ENCODE measurements at places on chromosomes 16 and 17.
A peak's percentile ranks its signal among the peaks of the same experiment; 100 is the strongest.

DNA sequence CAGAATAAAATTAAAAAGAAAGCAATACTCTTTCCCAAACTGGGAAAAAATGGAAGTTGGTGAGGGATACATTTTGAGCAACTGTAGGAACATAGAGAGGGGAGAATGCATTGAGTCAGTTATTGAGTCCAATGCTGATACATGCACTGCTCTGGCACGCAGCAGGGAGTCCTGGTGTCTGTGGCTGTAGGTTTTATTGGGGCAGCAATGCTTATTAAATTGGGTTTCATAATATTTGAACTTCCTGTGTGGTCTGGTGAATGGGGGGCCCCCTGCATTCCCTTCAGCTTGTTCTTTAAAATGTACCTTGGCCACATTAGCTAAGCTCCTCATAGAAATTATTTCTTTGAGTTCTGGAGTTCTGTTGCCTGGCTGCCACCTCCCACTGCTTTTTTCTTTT is 125.2 kb upstream of the ELAC2 start:
- H3K36me3 ChIP-seq, result no peaks in the 10 kb centered on the region
- no peaks in the 10 kb centered on the region for H3K27me3 ChIP-seq
- H3K4me3 ChIP-seq, result no peak overlapping the region
- H3K27ac ChIP-seq, result no peak overlapping the region
- no peaks in the 10 kb centered on the region for H3K4me1 ChIP-seq

- no peaks in the 10 kb centered on the region for H3K4me1 ChIP-seq
- DNase-seq, result no peak
- H3K36me3 ChIP-seq, result no peaks in the 10 kb centered on the region
- no peak overlapping the region for H3K27ac ChIP-seq
- no peak overlapping the region for H3K4me3 ChIP-seq
Observed at GRCh38 chr17:75512926-75513640, 2.3 kb downstream of the CASKIN2 start.

- H3K36me3 ChIP-seq, result no peaks in the 10 kb centered on the region
- no peak for DNase-seq
- H3K4me3 ChIP-seq, result peak overlapping the region; percentile 91
- no peaks in the 10 kb centered on the region for H3K27me3 ChIP-seq
Observed at GRCh38 chr16:69762814-69763598, 874 bp downstream of the WWP2 start.

- no peaks in the 10 kb centered on the region for H3K36me3 ChIP-seq
- no peaks in the 10 kb centered on the region for H3K27me3 ChIP-seq
- no peaks in the 10 kb centered on the region for H3K4me1 ChIP-seq
- H3K27ac ChIP-seq, result no peak overlapping the region
- no peak for DNase-seq
Observed at GRCh38 chr16:88527186-88527936, 42.8 kb upstream of the ZC3H18 start.

DNA sequence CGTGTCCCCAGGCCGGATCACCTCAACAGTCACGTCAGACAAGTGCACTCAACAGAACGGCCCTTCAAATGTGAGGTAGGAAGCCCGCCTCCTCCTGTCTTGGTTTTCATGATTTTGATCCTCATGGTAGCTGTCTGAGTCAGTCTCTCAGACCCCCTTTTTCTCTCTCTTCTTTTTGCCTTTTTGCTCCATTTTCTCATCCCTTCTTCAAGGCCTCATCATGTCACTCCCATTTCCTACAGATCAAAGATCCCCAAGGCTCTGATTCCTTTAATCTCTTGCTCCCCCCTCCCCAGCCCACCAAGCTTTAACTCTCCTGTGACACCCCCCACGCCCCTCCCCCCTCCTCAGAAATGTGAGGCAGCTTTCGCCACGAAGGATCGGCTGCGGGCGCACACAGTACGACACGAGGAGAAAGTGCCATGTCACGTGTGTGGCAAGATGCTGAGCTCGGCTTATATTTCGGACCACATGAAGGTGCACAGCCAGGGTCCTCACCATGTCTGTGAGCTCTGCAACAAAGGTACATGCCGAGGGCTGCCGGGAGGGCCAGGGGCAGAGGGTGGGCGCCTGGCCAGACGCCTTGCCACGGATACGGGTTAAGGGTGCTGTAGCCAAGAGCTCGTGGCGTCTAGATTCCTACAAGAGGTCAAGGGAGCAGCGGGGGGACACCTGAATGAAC is 2.0 kb downstream of the MAZ start:
- H3K4me1 ChIP-seq, result peaks cover 5% of the 10 kb centered on the region
- DNase-seq, result no peak
- H3K36me3 ChIP-seq, result no peaks in the 10 kb centered on the region
- H3K4me3 ChIP-seq, result peak overlapping the region; percentile 40
- no peaks in the 10 kb centered on the region for H3K27me3 ChIP-seq

- H3K36me3 ChIP-seq, result no peaks in the 10 kb centered on the region
- DNase-seq, result no peak
- no peak overlapping the region for H3K27ac ChIP-seq
- no peak overlapping the region for H3K4me3 ChIP-seq
Observed at GRCh38 chr17:51230306-51230705, 29.5 kb downstream of the MBTD1 start.

- no peaks in the 10 kb centered on the region for H3K4me1 ChIP-seq
- no peak overlapping the region for H3K4me3 ChIP-seq
- no peak for DNase-seq
- H3K27me3 ChIP-seq, result no peaks in the 10 kb centered on the region
Observed at GRCh38 chr17:58334256-58334655, 5.7 kb upstream of the TSPOAP1 start.

GRCh38 chr17:66413559-66414520 is 111.4 kb downstream of the PRKCA start:
- H3K27ac ChIP-seq, result no peak overlapping the region
- H3K4me3 ChIP-seq, result no peak overlapping the region
- DNase-seq, result no peak
- H3K27me3 ChIP-seq, result no peaks in the 10 kb centered on the region

GRCh38 chr17:79005063-79005861 is 4.3 kb downstream of the CANT1 start:
- H3K27ac ChIP-seq, result no peak overlapping the region
- no peak overlapping the region for H3K4me3 ChIP-seq
- H3K27me3 ChIP-seq, result no peaks in the 10 kb centered on the region
- DNase-seq, result peak; percentile 45

GRCh38 chr16:56183266-56183665 is 8.0 kb upstream of the GNAO1 start:
- H3K36me3 ChIP-seq, result no peaks in the 10 kb centered on the region
- H3K4me3 ChIP-seq, result no peak overlapping the region
- no peak for DNase-seq

DNA sequence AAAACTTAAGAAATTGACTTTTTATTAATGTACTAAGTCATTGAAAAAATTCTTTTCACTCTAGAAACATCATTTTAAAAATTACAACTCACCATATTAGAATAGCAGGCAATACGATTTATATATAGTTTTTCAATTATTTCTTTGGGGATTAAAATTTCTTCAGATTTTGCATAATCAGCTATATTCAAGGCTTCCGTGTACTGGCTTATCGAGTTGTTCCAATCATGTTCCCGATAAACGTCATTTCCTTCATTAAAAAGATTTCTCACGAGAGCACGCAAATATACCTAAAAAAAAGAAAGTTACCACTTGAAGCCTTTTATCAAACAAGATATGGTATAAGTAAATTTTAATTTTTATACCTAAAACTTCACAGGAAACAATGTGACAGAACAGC is 18.0 kb downstream of the ZC3H7A start:
- H3K27me3 ChIP-seq, result no peaks in the 10 kb centered on the region
- no peak overlapping the region for H3K4me3 ChIP-seq
- no peaks in the 10 kb centered on the region for H3K4me1 ChIP-seq
- no peak for DNase-seq
- H3K27ac ChIP-seq, result no peak overlapping the region
- H3K36me3 ChIP-seq, result peaks cover 52% of the 10 kb centered on the region

DNA sequence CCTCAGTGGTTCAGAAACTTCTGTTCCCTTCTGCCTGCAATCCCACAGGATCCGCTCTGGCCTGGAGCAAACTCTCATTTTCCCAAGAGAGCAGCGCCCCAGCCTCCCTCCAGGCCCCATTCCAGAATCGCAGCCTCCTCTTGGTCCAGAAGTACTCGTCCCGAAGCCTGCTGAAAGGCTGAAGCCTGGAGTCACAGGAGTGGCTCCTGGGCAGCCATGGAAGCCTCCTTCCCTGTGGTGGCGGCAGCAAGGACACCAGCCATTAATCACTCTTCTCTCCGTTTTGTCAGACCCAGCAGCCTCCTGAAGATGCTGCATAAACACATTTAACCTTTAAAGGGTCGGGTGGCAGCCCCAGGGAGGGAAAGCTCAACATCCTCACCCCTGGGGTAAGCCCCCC is 66.9 kb upstream of the TNRC6C start:
- DNase-seq, result no peak
- H3K36me3 ChIP-seq, result no peaks in the 10 kb centered on the region
- no peaks in the 10 kb centered on the region for H3K4me1 ChIP-seq
- H3K27me3 ChIP-seq, result no peaks in the 10 kb centered on the region

DNA sequence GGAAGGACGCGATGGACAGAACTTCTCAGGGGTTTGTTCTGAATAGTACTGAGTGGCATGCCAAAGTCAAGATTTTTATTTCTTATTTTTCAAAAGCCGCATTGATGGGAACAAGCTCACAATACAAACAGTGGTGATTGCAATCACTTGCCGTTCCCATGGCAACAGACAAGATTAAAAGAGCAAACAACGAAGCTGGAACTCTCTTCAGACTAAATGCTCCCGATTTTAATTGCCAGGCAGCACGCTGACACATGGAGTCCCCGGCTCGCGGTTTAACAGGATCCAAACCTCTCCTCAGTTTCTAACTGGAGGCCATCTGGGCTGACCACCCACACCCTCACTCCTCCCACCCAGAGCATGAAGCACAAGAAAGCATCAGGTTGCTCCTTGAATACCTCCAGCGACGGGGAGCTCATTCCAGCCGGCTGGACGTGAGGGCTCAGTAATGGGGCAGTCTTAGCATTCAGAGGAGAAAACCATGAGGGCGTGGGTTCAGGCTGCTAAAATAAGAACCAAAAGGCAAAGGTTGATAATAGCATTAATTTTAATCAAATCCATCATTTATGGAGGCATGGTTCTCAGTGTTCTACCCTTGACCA is 41.5 kb downstream of the AIPL1 start:
- peaks cover 6% of the 10 kb centered on the region for H3K27me3 ChIP-seq
- no peaks in the 10 kb centered on the region for H3K4me1 ChIP-seq
- no peak overlapping the region for H3K27ac ChIP-seq
- H3K4me3 ChIP-seq, result no peak overlapping the region

GRCh38 chr17:58310511-58311428 is 17.8 kb downstream of the TSPOAP1 start:
- DNase-seq, result peak; percentile 42
- H3K4me3 ChIP-seq, result no peak overlapping the region
- no peaks in the 10 kb centered on the region for H3K36me3 ChIP-seq
- H3K4me1 ChIP-seq, result no peaks in the 10 kb centered on the region
- H3K27me3 ChIP-seq, result no peaks in the 10 kb centered on the region

DNA sequence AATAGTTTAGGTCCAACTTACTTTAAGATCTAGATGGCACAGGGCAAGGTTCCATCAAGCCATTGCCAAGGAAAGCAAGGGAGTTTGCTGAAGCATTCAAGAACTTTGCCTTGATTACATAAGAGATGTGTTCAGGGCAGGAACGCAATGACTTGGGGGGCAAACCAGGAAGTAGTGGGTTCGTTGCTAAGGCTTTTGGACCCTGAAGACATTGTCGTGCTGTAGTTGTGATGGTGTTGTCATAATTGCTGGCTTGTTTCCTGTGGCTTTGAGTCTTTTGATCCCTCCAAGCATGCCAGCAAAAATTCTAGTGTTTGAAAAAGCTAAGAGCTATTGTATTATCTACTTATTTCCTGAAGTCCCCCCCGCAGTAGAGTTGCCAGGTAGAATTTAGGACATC is 70.7 kb upstream of the HNF1B start:
- H3K36me3 ChIP-seq, result no peaks in the 10 kb centered on the region
- no peak overlapping the region for H3K27ac ChIP-seq
- H3K4me3 ChIP-seq, result no peak overlapping the region
- H3K4me1 ChIP-seq, result no peaks in the 10 kb centered on the region
- DNase-seq, result no peak

- H3K36me3 ChIP-seq, result no peaks in the 10 kb centered on the region
- no peaks in the 10 kb centered on the region for H3K27me3 ChIP-seq
- no peak for DNase-seq
- H3K27ac ChIP-seq, result no peak overlapping the region
Observed at GRCh38 chr16:24499193-24499814, 40.1 kb upstream of the RBBP6 start.

GRCh38 chr17:38728290-38728831 is 1.8 kb upstream of the CISD3 start:
- H3K27ac ChIP-seq, result no peak overlapping the region
- H3K27me3 ChIP-seq, result no peaks in the 10 kb centered on the region
- no peak for DNase-seq
- H3K4me1 ChIP-seq, result peaks cover 5% of the 10 kb centered on the region
- H3K36me3 ChIP-seq, result peaks cover 2% of the 10 kb centered on the region
- H3K4me3 ChIP-seq, result no peak overlapping the region

- no peaks in the 10 kb centered on the region for H3K27me3 ChIP-seq
- no peak overlapping the region for H3K4me3 ChIP-seq
- no peak for DNase-seq
- no peak overlapping the region for H3K27ac ChIP-seq
Observed at GRCh38 chr17:1045456-1045855, 48.5 kb downstream of the TIMM22 start.

DNA sequence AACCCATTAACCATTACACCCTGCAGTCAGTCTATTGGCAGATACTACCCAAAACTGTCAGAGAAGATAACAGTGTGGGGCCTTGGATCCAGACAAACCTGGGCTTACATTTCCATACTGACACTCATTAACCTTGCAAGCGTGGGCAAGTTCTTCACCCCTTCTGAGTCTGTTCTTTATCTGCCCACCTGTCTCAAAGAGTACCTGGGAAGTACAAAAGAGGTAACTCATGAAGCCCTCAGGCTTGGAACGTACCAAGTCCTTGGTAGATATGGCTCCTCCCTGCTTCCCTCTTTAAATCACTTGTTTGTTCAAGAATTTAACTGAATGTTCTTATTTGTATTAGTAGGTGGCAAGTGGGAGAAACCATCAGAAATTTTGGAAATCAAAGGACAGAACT is 2.5 kb upstream of the IGSF6 start:
- no peak for DNase-seq

GRCh38 chr17:31389657-31390381 is 1.7 kb upstream of the RAB11FIP4 start:
- H3K4me1 ChIP-seq, result peaks cover 5% of the 10 kb centered on the region
- no peaks in the 10 kb centered on the region for H3K36me3 ChIP-seq
- H3K4me3 ChIP-seq, result no peak overlapping the region
- no peak overlapping the region for H3K27ac ChIP-seq
- DNase-seq, result no peak
- no peaks in the 10 kb centered on the region for H3K27me3 ChIP-seq

GRCh38 chr17:1565877-1566276 is 3.3 kb upstream of the PITPNA start:
- DNase-seq, result no peak
- H3K4me3 ChIP-seq, result no peak overlapping the region
- H3K27me3 ChIP-seq, result no peaks in the 10 kb centered on the region
- H3K4me1 ChIP-seq, result peaks cover 12% of the 10 kb centered on the region
- no peaks in the 10 kb centered on the region for H3K36me3 ChIP-seq

- H3K27ac ChIP-seq, result peak overlapping the region; percentile 53
- no peak overlapping the region for H3K4me3 ChIP-seq
- H3K27me3 ChIP-seq, result no peaks in the 10 kb centered on the region
- no peak for DNase-seq
- H3K4me1 ChIP-seq, result no peaks in the 10 kb centered on the region
- no peaks in the 10 kb centered on the region for H3K36me3 ChIP-seq
Observed at GRCh38 chr17:36004594-36005108, 3.3 kb upstream of the CCL15 start.
